ENCODE measurements at places on chromosomes 5 and 9.

GRCh38 chr5:73444499-73445438 lies 3.8 kb downstream of the FOXD1 start:
- no peak for DNase-seq

GRCh38 chr5:160162910-160163309 lies 43.7 kb upstream of the PWWP2A start:
- DNase-seq: no peak

DNA sequence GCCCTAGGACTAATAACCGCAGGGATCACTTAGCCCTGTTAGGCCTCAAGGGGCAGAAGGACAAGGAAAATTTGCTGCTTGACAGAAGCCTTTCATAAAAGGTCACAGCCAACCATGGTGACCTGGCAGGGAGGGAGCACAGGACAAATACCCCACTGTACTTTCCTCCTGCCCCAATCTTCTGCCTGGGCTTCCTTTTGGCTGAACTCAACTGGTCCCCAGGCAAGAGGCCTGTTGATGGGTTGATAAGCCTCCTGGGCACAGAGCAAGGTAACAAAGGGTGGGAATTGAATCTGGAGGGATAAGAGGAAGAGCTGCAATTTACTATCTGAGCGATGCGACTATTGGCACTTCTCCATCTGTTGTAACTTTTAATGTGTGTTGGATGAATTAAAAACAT lies 392.9 kb downstream of the RASEF start:
- no peak for DNase-seq

- DNase-seq: no peak
Measured at GRCh38 chr9:91147079-91147708, 214.5 kb downstream of the AUH start.

DNA sequence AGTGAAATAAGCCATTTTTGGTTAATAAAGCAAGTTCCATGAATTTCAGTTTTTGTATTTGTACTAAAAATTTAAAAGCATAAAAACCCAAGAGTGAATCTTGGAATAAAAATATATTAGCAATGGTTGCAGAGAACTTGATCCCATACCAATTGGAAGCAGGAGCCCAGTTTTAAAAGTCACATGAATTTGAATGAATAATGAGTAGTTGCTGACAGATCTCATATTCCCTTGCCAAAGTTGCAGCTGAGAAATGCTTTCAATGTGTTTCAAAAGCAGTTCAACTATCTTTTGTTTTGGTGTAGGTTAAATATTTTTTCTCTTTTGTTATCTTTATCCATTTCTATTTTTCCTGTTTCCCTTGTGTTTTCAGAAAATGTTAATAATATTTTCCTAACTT lies 818.6 kb downstream of the CDH18 start:
- no peak for DNase-seq

- DNase-seq: no peak
Measured at GRCh38 chr5:122015471-122015870, 53.7 kb downstream of the SRFBP1 start.

DNA sequence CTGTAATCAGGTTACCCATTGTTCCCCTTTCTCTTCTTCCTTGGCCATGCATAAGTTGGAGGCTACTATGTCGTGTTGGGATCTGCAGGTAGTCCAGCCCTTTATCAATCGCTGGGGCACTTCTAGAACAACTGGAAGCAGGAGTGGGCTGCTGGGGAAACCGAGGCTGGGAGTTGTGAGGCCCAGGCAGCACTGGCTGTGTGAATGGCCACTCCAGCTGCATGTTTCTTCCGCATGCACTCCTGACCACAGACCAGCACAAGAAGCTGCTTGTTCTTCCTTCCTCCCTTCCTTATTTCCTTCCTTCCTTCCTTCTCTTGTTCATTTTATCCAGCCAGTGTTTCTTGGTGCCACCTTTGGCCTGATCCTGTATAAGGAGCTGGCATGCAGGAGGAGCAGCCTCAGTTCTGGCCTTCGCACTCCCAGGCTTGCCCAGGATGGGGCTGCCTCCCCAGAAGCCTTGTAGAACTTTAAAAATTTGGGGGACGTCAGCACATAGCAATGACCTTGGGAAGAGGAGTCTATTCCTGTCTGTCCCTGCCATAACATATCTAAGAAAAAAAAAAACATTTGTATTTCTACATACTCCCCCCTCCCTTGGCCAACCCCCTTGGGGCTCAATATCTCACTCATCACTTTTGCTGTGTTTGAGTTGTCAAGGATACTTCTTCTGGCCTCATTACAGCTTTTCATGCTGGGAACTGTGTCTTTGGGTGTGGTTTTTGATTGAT lies 20.8 kb upstream of the CXCL14 start:
- DNase-seq: no peak

- no peak for DNase-seq
Measured at GRCh38 chr5:135382106-135382790, 16.8 kb downstream of the MACROH2A1 start.

GRCh38 chr9:98866435-98867102 lies 59.1 kb downstream of the GALNT12 start:
- no peak for DNase-seq

GRCh38 chr5:180069589-180070247 lies 1.8 kb downstream of the RNF130 start:
- no peak for DNase-seq

GRCh38 chr5:171659896-171660295 lies 125.7 kb upstream of the SMIM23 start:
- no peak for DNase-seq
